Colonic mucosa (tissue), 4 donors: ENCODE measurements at places on chromosomes 11 and 22.

- DNase-seq, result no peak
Observed at GRCh38 chr11:42237701-42238235, 778.3 kb upstream of the LRRC4C start.

GRCh38 chr11:128052912-128053641, 534.3 kb downstream of the ETS1 start:
- no peak for DNase-seq

GRCh38 chr11:9264316-9265210, 587 bp downstream of the DENND5A start:
- DNase-seq, result peak; percentile 49

DNA sequence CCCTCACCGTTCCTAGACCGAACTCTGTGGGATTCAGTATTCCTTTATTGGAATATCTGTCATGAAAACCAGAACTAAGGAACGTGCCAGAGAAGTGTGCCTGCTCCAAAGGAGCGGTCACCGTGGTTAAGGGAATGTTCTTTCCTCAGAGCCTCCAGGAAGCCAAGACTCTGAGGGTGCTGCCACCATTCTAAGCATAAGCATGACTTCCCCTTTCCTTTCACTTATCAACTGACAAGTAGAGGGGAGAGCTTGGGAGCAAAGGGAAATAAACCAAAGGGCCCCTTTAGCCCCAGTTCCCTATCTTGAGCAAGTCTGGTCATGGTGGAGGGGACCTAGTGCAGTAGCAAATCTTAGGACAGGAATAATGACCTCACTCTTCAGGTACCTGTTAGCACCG, 26.8 kb downstream of the CTR9 start:
- DNase-seq, result no peak

- no peak for DNase-seq
Observed at GRCh38 chr11:102603576-102603975, 21.6 kb downstream of the MMP20 start.

- no peak for DNase-seq
Observed at GRCh38 chr11:111836721-111837120, 34.7 kb downstream of the ALG9 start.

GRCh38 chr11:119433358-119433725, 10.4 kb upstream of the THY1 start:
- no peak for DNase-seq

DNA sequence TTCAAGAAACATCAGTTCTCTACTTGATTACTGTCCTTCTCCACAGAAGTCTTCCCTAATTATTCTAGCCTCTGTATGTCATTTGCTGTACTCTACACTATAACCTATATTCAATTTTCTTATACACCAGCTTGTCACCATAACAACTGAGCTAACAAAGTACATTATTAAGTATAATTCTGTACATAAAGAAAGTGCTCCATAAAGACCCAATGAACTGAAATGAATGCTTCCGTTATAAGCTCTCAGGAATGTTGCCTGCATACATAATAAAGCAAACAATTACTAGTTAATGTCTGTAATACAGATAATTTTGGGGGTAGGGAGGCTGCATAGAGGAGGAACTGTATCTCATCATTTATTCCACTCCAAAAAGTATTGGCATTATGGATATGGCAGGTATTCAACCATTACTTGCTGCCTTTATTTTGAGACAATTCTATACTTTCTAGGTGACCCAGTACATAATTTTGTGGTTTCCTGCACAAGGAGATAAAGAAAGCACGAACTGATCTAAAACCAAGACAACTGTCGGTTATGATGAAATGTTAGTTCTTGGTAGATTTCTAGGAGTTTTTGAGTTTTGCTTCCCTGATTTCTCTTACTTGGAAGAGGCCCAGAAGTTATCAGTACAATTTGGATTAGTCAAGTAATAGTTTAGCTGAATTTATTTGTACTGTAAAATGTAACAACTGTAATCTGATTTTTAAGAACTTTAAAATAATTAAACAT, 202.5 kb downstream of the SBF2 start:
- no peak for DNase-seq

- no peak for DNase-seq
Observed at GRCh38 chr11:30758012-30758411, 171.9 kb upstream of the MPPED2 start.

DNA sequence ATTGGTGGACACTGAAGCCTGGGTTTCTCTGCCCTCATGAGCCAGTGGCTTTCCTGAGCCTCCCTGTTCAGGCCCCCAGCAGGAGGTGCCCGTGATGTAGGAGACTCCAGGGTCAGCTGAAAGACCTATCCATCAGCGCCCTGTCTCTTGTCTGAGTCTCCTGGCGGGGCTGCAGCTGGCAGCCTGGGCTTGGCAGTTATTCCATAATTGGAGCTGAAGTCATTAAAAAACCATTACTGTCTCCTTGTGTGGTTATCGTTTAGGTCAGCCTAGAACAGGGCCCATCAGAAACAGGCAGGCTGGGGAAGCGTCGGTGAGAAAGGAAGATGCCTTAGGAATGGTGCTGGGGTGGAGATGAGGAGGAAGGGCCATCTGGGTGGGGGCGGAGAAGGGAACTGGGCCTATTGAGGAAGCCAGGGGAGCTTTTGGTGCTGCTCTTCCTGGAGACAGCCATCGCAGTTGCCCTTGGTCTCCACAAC, 5.0 kb downstream of the TUB start:
- no peak for DNase-seq

GRCh38 chr22:31044262-31044861, 36.8 kb upstream of the SMTN start:
- peak; percentile 31 for DNase-seq

- no peak for DNase-seq
Observed at GRCh38 chr11:8956860-8957259, 7.4 kb downstream of the TMEM9B start.

DNA sequence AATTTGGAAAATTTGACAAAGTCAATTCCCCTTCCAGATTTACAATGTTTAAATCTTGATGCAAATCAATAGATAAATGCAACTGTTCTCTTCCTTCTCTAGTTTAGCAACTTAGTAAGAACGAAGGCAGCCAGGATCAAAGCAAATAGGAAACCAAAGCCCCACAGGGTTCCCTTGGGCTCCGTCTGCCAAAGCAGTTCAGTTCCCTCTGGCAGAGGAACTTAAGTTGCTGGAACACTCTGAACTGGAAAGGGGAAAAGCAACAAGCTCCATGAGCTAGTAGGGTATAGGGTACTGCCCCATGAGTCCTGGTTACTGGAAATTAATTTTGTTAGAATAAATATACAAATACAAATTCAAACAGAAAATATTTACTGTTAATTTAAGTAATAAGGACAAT, 91.3 kb downstream of the RELT start:
- no peak for DNase-seq

DNA sequence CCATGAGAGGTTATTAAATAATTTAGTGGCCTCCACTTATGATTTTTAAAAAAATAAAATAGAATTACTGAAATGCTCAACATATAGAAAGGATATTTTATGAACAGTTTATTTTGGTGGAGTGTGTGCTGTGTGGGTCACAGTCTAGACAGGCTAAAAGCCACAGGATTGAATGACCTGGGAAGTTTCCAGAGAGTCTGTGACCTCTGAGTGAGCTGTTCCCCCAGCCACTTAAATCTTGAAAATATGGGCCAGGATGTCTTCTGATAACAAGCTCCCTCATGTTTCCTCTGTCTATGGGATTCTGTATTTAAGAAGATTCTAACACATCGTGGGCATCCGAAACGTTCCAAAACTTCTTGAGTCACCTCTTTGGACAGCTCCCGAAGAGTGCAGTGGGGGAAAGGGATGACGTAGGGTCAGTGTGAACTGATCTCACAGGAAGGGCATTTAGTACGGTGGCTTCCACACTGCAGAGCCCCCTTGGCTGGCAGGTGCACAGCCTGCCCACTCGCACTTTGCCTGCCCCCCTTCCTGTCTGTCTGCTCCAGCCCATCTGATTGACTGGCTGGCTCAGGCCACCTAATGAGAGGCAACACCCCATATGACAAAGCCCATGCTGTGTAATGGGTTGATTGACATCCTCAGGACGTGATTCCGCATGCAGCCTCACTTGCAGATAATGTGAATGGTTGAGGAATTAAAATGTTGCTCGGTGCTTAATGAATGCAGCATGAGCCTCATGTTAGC, 97.4 kb downstream of the NTM start:
- no peak for DNase-seq

GRCh38 chr11:70297341-70297740, 26.9 kb downstream of the PPFIA1 start:
- DNase-seq, result no peak

DNA sequence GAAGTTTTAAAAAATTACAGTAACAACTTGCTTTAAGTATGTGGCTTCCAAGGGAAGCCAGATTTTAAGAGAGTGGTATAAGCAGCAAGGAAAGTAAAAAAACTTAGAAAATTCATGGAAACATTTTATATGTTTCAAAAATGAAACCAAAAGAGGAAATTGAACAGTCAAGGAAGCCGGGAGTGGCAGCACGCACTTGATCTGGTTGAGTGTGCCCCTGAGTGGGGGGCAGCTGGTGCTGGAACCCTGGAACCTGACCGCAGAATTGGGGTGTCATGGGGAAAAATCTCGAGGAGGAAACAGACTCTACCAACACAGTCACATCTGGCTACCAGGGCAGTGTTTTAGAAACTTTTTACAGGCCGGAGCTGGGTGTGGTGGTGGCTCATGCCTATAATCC, 14.0 kb downstream of the MICALL1 start:
- no peak for DNase-seq

GRCh38 chr11:65471447-65471891, 27.4 kb upstream of the MALAT1 start:
- DNase-seq, result peak; percentile 76

DNA sequence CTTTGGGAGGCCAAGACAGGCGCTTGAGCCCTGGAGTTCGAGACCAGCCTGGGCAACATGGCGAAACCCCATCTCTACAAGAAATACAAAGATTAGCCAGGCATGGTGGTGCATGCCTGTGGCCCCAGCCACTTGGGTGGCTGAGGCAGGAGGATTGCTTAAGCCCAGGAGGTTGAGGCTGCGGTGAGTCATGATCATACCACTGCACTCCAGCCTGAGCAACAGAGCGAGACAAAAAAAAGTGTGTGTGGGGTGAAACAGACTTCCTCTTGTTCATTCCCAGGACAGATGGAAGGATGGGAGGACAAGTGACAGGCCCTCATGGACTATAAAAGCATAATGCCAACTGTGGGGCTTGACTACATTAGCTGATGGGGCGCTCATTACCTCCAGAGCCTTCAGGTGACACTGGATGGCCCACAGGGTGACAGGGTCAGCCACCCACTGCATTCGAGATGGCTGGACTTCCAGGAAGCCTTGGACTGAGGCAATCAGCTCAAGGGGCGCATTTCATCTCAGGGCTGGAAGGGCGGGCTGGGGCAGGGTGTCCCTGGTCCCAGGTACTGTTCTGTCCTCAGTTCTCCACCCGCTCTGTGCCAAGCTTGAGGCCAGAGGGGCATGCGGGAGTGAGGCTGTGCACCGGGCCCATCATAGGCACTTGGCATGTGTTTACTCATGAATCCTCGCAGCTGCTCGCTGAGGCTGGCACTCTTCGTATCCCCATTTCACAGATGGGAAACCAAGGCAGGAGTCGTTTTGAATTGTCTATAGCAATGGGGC, 12.5 kb downstream of the NPTXR start:
- DNase-seq, result no peak

DNA sequence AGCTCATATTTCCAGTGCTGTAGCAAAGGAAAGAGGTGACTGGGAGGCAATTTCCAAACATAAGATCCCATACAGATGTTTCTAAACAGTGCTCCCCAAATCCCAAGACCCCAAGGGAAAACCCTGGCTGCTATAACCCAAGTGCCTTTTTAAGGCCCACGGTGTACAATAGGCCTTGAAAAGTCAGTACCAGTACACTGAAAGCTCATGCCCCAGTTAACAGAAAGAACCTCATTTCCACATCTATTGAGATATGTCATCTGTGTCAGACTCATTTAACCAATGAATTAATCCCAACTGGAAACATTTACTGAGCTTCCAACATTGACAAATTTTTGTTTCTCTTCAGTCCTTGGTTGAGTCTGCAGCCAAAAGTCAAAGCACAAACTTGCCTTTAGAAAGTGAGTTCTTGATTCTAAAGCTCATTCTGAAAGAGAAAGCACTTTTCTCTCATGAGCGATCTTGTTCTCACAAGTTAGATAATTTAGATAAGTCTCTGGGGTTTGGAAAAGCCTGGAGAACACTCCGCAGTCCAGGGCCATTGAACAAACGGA, 239.8 kb upstream of the ARHGAP20 start:
- DNase-seq, result no peak

DNA sequence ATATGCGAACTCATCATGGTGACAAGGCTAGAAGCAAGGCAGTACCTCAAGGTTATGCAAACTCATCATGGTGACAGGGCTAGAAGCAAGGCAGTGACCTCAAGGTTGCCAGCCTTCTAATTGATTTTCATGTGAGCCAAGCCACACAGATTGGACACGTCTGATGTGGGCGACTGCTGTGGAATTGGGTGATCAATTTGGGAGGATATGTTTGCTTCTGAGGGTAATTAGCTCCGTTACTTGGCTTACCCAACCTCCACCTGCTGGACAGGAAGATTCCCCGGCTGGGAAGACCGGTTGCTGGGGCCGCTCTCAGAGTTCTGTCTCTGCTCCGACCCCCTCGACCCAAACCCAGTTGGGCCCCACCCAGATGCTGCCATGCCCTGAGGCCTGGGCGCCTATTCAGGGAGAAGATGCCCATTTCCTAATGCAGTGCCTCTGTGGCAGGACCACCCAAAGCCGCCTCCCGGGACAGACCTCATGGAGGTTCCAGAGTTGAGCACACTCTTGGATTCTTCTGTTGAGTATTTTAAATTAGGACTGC, 69.9 kb upstream of the SHANK2 start:
- no peak for DNase-seq

DNA sequence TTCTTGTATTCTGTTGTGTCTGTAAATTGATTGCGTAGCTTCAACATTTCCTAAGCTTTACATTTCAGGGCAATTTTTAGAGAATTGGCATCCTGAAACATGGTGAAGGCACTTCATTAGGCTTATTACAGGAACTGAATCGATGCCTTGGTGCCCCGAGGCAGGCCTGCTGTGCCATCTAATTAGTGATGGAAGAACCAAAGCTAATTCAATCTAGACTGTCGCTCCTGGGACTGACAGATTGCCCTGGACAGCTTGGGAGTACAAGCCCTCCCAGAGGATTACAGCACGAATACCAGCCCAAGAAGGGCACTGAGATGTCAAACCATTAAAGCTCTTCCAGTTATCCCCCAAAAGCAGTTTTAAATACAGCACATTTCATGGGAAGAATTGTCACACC, 243.2 kb upstream of the ZC3H12C start:
- DNase-seq, result no peak

GRCh38 chr22:28936200-28936599, 52.8 kb downstream of the ZNRF3 start:
- DNase-seq, result no peak

DNA sequence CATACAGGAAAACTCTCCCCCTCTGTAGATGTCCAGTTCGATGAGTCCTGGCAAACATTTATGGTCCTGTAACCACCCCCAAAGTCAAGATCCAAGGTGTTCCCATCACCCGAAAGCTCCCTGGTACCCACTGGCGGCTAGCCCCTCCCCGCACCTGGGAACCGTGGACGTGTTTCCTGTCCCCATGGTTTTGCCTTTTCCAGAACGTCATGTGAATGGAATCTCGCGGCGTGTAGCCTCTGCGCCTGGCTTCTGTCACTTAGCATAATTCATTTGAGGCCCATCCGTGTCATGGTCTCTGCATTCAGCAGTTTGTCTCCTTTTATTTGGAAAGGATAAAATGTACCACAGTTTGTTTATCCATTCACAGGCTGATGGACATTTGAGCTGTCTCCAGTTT, 106.3 kb downstream of the KCNQ1 start:
- no peak for DNase-seq
